ENCODE measurements at places on chromosomes 16 and 17.

DNA sequence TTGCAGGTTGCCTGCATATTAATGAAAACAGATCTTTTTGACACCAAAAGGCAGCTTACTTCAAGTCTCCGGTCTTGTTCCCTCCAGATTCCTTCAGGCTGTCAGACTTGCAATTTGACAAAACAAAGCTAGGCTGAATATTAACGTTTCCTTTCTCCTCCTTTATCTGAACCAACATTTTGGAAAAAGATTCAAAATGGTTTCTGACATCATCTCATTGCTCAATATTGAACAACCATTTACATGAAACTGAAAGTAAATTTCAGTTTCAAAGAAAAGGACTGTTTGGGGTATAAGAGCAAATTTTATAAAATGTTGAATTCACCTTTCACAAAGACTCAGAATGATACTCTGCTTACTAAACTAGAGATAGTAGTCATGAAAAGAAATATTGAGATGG lies 521.8 kb downstream of the KCNJ2 start:
- DNase-seq = no peak

GRCh38 chr16:84937196-84938005 lies 73.9 kb downstream of the ZDHHC7 start:
- no peak for DNase-seq

- no peak for DNase-seq
These were observed 23.6 kb upstream of the DNAI2 start for GRCh38 chr17:74250324-74250995.

- no peak for DNase-seq
These were observed 10.3 kb downstream of the MYH11 start for GRCh38 chr16:15846510-15846909.

- no peak for DNase-seq
These were observed 148.0 kb upstream of the FOXF1 start for GRCh38 chr16:86362155-86362849.

DNA sequence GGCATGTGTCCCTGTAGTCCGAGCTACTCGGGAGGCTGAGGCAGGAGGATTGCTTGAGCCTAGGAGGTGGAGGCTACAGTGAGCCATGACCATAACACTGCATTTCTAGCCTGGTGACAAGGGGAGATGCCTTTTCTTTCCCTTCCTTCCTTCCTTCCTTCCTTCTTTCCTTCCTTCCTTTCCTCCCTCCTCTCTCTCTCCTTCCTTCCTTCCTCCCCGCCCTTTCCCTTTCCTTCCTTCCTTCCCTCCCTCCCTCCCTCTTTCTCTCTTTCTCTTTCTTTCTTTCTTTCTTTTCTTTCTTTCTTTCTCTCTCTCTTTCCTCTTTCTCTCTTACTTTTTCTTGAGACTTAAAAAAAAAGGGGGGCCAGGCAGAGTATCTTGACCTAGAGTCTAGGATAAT lies 3.1 kb upstream of the CEP20 start:
- no peak for DNase-seq

DNA sequence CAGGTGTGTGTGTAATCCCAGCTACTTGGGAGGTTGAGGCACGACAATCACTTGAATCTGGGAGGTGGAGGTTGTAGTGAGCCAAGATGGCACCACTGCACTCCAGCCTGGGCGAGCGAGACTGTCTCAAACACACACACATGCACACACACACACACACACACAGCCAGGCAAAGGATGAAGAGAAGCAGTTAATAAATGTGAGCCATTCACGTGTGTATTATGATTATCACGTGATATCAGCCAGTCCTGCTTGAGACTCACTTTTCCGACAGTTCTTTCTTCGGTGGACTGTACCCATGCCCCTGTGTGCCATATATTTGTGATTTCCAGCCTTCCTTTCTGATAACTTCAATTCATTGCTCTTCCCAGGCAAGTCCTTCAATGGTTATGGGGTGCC lies 119.3 kb downstream of the PRKCB start:
- no peak for DNase-seq

Data from amniotic stem cell (primary cell).